ENCODE measurements at places on chromosomes 16 and 17.

DNA sequence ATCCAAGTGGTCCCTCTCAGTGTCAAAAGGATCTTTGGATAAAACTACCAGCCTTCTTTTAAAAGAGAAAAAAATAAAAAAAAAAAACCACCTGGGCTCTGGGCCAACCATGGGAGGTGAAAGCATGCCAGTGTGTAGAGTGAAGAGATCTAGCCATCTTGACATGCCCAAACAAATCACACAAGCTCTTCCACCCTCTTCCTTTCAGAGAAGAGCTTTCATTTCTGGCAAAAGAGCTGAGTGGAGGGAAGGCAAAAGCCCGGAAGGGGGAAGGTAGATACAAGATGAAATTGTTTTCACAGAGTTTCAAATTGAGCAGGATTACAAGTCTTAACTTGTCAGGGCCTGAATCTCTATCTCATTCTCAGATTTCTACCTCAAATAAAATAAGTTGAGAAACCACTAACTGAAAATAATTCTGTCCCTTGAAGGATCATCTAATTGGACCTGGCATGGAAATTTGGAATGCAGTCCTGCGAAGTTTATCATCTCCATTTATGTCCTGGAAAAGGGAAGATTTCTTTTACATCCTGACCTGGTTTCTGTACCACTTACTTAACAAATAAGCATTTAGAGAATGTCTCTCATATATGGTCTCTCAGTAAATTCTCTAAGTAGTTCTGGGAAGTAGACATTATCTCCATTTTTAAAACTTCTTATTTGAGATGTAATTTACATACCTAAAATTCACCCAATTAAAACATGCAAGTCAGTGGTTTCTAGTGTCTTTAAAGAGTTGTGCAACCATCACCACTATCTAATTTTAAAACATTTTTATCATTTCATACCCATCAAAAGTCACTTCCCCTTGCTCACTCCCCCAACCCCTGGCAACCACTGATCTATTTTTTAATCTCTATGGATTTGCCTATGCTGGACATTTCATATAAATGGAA lies 93.7 kb downstream of the TANGO6 start:
- no peak for DNase-seq

GRCh38 chr16:81562926-81563325 lies 118.3 kb downstream of the CMIP start:
- DNase-seq: no peak

DNA sequence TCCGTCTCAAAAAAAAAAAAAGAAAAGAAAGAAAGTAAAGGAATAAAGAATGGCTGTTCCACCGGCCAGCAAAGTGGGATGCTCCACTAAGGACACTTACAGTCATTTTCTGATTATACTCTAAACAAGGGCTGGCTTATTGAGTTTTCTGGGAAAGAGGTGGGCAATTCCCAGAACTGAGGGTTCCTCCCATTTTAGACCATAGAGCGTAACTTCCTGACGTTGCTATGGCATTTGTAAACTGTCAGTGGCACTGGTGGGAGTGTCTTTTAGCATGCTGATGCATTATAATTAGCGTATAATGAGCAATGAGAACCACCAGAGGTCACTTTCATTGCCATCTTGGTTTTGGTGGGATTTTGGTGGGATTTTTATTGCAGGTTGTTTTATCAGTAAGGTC lies 58.0 kb downstream of the PIGL start:
- no peak for DNase-seq

- DNase-seq: no peak
These were observed 185.9 kb upstream of the MAF start for GRCh38 chr16:79786389-79786788.
